Upper lobe of left lung (tissue), 6 donors: ENCODE measurements at places on chromosomes 1 and 21. TPM values are rescaled to one million over a fixed set of nuclear protein-coding genes. Genes with fewer than 3 reads are reported as not detected.

Gene MROH7
- total RNA-seq: 1.9 TPM

Gene ANKRD13C
- 19.4 TPM for total RNA-seq

- no peak overlapping the region for H3K4me3 ChIP-seq
- no peak overlapping the region for H3K27ac ChIP-seq
- no peaks in the 10 kb centered on the region for H3K27me3 ChIP-seq
- DNase-seq: no peak
Measured at GRCh38 chr1:178645157-178645807, 79.8 kb upstream of the RALGPS2 start.

GRCh38 chr1:59007820-59008598, 224.2 kb upstream of the JUN start:
- H3K4me3 ChIP-seq: no peak overlapping the region
- H3K27ac ChIP-seq: no peak overlapping the region
- H3K27me3 ChIP-seq: no peaks in the 10 kb centered on the region

- no peak overlapping the region for H3K27ac ChIP-seq
- H3K4me3 ChIP-seq: no peak overlapping the region
- H3K36me3 ChIP-seq: no peaks in the 10 kb centered on the region
- no peaks in the 10 kb centered on the region for H3K27me3 ChIP-seq
- no peak for DNase-seq
- peaks cover 3% of the 10 kb centered on the region for H3K4me1 ChIP-seq
Measured at GRCh38 chr1:211319892-211320291, 6.7 kb upstream of the TRAF5 start.

- H3K27ac ChIP-seq: peak overlapping the region; percentile 2
- H3K4me1 ChIP-seq: peaks cover 10% of the 10 kb centered on the region
- DNase-seq: no peak
- no peak overlapping the region for H3K4me3 ChIP-seq
Measured at GRCh38 chr1:153646672-153647345, 11.7 kb upstream of the SNAPIN start.

GRCh38 chr1:106380772-106381171, 675.7 kb upstream of the PRMT6 start:
- H3K4me3 ChIP-seq: no peak overlapping the region
- H3K27ac ChIP-seq: no peak overlapping the region
- no peak for DNase-seq

DNA sequence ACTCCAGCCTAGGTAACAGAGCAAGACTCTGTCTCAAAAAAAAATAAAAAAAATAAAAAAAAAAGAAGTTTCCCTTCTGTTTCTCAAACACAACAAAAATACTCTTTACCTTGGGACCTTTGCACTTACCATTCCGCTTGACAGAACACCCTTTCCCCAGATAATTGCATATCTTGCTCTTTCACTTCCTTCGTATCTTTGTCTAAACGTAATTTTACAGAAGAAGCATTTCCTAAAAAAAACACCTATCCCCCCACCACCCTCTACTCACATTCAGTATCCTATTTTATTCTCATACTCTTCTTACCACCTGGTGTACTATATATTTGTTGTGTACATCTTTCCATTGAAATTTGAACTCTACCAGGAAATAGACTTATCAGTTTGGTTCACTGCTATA, 32.7 kb downstream of the ASH1L start:
- no peak overlapping the region for H3K27ac ChIP-seq
- no peaks in the 10 kb centered on the region for H3K36me3 ChIP-seq
- no peak for DNase-seq
- H3K4me3 ChIP-seq: no peak overlapping the region
- no peaks in the 10 kb centered on the region for H3K27me3 ChIP-seq

DNA sequence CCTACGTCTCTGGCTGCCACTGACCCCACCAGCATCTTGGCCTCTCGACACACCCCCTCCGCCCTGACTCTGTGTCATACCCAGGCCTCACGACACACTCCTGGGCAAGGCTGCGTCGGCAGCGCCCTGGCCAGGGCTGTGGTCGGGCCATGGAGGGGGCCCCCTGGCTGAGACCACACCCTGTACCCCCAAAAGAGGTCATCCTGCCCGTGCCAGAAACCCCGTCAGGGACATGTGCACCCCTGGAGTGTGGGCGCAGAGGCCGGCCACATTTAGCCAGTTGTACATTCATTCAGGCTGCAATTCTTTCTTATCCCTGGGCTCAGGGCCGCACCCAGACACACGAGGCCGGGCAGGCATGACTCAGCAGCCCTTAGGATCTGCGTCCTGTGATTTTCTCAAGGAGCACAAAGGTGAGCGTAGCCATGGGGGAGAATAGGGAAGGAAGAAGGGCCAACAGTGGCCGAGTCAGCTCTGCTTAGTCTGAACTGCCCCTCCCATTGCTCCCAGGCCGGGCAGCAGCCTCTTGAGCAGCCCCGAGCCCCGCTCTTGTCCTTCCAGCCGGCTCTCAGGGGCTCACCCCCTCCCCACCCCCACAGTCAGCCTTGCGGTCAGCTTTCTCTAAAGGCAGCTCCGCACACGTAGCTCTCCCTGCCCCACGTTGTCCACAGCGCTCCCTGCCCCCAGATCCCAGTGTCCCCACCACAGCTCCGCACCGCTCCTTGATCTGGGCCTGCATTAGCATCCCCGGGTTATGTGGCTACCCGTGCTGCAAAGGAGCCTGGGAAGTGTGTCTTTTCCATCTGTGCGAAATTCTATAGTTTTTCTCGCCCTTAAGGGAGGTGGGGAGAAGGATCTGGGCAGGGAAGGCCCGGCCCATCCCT, 7.9 kb downstream of the CSTB start:
- no peaks in the 10 kb centered on the region for H3K4me1 ChIP-seq
- H3K4me3 ChIP-seq: no peak overlapping the region
- H3K27ac ChIP-seq: peak overlapping the region; percentile 81
- DNase-seq: peak; percentile 87
- H3K36me3 ChIP-seq: peaks cover 10% of the 10 kb centered on the region

DNA sequence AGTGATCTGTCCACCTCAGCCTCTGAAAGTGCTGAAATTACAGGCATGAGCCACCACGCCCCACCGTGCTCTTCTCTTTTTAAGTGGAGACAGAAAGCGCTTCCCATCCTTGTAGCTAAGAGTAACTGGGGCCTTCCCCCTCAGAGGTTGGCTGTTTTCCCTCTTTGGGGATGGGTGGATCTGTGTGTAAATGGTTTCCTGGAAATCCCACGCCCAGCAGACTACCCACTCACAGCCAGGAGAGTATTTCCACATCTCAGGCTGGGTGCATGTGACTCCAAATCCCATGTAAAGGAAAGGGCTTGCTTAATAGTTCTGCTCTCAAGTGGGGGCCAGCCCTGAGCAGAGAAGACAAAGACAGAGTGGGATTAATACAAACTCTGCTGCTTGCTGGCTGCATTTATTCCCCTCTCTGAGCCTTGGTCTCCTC, 19.6 kb upstream of the TCEA3 start:
- peaks cover 25% of the 10 kb centered on the region for H3K36me3 ChIP-seq
- DNase-seq: peak; percentile 90
- H3K27ac ChIP-seq: peak overlapping the region; percentile 49
- H3K4me1 ChIP-seq: peaks cover 6% of the 10 kb centered on the region
- H3K27me3 ChIP-seq: no peaks in the 10 kb centered on the region

DNA sequence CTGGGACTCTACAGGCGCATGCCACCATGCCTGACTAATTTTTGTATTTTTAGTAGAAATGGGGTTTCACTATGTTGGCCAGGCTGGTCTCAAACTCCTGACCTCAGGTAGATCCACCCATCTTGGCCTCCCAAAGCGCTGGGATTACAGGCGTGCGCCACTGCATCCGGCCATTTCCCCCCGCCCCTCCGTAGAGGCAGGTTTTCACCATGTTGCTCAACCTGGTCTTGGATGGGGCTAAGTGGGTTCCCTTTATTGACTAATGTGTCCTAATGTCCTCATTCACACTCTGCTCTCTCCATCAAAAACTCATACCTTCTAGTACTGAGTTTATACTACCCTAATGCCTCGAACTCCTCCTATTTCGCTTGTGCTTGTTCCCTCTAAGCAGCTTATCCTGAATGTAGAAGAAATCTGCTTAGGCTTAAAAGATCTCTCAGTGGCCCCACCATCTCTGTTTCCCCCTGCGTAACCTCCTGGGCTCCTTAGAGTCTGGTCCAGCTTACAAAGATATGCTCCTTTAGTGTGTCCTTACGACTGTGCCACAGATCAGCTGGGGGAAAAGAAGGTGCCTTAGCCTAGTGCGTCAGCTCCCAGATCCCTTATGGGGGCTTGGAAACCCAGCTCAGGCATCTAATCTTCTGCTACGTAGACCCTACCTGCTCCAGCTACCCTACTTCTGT, 8.0 kb downstream of the GNAT2 start:
- H3K4me1 ChIP-seq: peaks cover 2% of the 10 kb centered on the region
- H3K4me3 ChIP-seq: no peak overlapping the region
- no peak overlapping the region for H3K27ac ChIP-seq
- no peaks in the 10 kb centered on the region for H3K36me3 ChIP-seq
- DNase-seq: no peak

DNA sequence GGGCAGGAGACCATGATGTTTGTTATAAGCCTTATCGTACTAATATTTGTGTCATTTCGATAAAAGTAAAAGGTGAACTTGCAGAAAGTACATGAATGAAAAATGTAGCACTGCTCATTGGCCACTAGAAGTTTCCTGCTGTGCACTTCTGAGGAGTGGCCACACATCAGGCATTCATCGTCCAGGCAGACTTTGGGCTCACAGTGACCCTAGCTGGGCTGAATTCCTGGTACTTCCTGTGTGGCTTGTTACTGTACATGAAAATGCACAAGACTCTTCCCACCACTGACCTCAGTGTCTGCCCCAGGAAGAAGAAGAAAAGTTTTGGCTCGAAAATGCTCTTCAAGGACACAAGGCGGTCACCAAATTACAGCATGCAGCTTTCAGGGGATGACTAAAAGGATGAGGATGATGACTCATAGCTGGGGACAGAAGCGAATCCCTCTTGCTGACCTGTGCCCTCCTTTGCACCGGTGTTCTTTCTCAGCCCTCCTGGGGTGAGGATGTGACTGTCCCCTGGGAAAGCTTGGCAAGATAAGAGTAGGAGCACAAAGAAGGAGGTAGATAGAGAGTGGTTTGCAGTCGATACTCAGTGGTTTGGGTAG, 252.4 kb upstream of the KAZN start:
- no peaks in the 10 kb centered on the region for H3K27me3 ChIP-seq
- no peak for DNase-seq
- H3K4me1 ChIP-seq: no peaks in the 10 kb centered on the region
- H3K36me3 ChIP-seq: no peaks in the 10 kb centered on the region
- no peak overlapping the region for H3K4me3 ChIP-seq
- H3K27ac ChIP-seq: no peak overlapping the region
